Activated CD4-positive, CD25-positive, alpha-beta regulatory T cell treated with anti-CD3 and anti-CD28 coated beads, Interleukin-2, amount 50 U/mL, for 16 hours (primary cell): ENCODE measurements at places on chromosomes 11 and 22.

DNA sequence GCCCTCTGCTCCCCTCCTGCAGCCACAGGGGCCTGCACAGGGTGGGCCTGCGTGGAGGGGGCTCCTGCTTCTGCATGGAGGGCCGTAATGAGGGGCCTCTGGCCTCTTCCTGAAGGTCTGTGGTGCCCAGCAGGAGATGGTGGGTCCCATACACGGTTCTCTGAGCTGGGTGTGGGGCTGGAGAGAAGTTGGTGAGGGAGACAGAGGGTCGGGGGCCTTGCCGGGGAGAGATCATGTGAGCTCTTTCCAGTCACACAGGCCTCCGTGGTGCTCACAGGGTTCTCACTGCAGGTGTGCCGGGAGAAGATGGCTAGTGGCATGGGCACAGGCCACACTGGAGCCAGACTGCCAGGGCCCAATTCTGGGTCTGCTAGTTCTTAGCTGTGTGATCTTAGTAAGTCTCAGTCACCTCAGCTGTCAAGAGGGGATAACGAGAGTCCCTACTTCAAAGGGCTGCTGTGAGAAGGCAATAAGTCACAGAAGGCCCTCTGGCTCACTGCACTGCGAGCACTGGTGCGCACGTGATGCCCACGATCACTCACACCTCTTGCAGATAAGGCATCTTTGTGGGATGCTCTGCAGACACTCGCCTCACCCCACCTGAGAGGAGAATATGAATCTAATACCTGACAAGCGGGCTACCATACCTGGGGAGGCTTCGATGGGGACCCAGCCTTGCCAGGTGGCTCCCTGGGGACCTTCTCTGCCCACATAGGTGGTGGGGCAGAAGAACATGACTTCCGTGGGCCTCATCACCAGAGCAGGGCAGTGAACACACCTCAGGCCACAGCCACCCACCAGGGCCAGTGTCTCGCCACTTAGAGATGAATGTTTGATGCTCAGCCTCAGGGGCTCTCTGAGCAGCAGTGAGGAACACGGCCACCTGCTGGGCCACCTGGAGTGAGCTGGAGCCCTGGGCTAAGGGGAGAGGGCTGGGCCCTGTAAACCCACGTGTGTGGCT lies 14.5 kb downstream of the KCNC1 start:
- DNase-seq = no peak

DNA sequence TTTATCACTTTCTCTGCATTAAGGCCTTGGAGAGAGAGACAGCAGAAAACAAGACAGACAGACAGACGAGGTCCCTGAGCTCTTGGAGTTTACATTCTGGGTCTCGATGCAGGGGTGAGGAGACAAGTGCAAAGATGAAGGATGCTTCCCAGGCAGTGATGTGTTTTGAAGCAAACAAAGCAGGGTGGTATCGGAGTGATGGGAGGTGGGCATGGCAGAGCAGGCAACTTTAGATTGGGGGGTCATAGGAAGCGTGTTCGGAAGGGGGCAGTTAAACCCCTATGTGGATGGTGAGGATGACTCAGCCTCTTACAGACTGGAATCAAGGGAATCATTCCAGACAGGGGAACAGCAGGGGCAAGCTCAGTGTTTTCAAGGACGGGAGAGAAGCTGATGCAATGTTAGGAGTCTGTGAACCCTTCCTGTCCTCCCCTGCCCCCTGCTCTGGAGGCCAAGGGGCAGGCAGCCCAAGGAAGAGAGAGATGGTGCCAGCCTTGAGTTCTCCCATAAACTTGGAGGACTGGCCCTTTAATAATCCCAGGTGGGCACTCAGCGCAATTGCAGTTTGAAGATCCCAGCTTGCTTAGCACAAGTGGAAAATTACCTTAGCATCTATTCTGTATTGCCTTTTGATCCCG lies 180.2 kb downstream of the CHST1 start:
- DNase-seq = no peak

DNA sequence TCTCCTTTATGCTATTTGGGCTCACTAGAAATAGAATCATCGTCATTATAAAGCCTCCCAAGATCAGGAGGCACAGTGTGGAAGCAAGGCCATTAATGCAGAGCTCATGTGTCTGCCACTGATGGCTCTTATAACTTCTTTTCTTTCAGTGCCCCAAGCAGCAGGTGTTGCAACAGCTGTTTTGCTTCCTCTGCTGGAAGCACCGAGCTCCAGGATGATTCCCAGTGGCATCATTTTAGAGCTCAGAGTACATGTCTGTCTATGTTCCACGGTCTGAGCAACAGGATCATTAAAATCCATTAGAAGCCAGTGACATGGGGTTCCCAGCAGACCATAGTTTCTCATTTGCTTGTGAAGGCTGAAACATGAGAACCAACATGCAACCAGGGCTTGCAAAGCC lies 803.0 kb upstream of the FAT3 start:
- no peak for DNase-seq

DNA sequence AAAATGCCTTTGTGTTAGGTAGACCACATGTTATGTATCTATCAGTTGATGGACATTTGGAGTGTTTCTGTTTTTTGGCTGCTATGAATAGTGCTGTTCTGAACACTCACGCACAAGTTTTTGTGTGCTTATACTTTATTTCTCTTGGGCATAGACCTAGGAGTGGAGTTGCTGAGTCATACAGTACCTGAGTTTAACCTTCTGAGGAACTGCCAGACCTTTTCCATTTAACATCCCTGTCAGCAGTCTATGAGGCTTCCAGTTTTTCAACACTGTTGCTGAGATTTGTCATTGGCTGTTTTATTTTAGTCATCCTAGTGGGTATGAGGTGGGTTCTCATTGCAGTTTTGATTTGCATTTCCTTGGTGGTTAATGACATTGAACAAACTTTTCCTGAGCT lies 4.4 kb downstream of the CTTN start:
- DNase-seq = no peak

GRCh38 chr11:104728927-104729326 lies 169.3 kb downstream of the CASP12 start:
- no peak for DNase-seq

DNA sequence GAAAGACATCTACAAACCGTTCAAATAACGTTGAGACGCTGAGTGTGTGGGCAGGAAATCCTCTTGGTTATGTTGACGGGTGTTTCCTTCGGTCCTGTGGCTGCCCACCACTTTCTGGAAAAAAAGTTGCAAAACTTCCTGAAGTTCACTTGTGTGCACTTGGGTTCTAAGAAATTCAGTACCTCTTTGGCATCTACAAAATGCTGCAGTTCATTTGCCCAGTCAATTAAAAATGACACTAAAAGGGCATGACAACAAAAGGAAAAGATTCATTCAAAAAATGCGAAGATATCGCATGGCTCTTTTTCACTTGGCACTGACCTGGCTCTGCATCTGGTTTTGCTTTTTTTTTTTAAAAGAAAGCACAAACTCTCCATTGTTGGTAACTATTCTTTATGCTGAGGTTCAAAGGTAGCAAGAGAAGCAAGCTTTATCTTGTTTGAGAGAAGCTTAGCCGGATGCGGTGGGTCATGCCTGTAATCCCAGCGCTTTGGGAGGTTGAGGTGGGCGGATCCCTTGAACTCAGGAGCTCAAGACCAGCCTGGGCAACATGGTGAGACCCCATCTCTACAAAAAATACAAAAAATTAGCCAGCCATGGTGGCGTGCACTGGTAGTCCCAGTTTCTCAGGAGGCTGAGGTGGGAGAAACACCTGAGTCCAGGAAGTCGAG lies 10.6 kb upstream of the XBP1 start:
- DNase-seq = no peak

DNA sequence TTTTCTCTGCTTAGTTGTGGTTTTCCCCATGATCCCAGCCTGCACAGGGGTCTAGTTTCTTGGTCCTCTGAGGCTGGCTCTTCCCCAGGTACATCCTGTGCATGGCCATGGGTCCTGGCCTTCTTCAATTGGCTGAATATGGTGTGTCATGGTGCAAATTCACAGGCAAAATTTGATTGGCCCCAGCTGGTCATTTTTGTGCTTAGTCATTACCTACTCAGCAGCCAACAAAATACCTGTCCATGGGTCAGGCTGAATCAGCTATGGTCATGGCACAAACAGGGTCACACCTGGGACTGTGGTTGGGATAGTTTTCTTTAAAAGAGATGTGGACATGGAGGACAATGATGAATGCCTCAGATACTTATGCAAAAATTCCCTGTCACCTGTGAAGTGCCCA lies 85.7 kb downstream of the CSNK2A3 start:
- no peak for DNase-seq

DNA sequence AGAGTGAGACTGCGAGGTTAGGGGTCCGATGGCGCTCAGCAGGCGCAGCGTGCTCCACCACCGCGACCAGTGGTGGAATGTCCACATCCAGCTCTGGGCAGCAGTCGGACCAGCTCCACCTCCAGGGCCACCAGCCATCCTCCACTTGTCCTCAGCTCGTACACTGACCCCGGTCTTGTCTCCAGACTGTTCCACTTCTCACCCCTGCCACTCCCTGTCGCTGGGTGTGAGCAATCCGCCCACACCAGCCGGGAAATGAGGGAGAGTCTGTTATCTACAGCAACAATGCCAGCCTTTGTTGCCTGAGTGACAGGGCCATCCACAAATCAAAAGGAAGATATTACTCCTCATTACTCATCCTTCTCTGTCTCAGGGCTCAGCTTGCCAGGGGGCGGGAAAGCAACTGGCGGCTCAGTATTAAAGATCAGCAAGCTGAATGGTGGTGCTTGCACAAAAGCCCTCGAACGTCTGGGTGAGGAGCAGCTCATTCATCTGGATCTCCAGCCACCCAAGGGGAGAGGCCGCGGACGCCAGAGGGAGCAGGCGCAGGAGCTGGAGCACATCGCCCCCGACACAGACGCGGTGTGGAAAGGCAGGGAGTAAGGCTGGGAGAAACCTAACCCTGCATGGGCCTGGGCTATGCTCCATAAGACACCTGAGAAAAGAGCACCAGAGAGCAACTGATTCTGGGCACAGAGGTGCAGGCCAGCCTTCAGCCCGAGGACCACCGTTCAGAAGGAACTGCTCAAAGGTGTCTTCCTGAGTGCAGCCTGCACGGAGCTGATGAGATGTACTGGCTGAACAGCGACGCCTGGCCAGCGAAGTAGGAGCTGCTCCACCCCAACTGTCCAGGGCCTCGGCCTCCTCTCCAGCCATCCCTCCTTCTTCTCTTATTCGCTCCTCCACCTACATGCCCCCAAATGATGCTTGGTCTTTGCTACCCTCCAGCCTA lies 21.9 kb downstream of the IGSF9B start:
- DNase-seq = no peak

DNA sequence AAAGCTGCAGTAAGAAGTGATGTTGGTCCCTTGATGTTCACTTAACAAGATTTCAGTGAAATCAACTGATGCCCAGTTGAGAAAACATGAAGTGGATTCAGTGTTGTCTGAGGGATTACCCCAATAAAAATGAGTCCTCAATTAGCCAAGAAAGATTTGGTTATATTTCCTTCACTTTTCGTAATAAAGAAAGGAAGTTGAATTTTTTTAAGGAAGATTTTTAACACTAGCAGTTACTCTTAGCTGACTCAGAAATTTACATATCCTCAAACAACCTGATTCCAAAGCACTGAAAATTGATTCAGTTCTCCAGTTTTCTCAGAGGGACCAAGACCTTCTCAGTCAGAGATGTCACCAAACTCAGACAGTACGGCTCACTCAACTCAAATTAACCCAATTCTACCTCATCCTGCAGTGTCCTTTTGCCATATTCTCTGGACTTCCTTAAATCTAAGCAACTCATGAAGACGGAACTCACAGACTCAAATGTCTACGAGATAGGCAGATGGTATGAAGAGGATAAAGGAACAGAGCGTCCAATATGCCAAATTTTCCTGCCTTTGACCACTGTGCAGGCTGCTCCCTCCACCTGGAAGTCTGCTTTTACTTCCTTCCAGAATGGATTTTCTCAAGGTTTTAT lies 22.8 kb downstream of the SLC5A4 start:
- no peak for DNase-seq

DNA sequence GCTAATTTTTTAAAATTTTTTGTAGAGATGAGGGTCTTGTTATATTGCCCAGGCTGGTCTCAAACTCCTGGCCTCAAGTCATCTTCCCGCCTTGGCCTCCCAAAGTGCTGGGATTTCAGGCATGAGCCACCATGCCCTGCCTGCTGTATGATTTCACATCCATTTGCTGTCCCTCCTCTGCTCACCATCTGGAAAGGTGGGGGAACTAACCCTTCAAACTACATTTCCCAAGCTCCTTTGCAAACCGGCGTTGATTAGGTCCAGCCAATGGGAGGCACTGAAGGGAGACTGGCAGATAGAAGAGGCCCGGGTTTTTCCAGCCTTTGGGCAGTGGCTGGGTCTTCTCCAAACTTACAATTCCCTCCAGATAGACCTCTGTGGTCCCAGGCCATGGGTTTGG lies 19.3 kb downstream of the RFPL1 start:
- no peak for DNase-seq

GRCh38 chr11:122910775-122911174 lies 28.2 kb downstream of the JHY start:
- no peak for DNase-seq

DNA sequence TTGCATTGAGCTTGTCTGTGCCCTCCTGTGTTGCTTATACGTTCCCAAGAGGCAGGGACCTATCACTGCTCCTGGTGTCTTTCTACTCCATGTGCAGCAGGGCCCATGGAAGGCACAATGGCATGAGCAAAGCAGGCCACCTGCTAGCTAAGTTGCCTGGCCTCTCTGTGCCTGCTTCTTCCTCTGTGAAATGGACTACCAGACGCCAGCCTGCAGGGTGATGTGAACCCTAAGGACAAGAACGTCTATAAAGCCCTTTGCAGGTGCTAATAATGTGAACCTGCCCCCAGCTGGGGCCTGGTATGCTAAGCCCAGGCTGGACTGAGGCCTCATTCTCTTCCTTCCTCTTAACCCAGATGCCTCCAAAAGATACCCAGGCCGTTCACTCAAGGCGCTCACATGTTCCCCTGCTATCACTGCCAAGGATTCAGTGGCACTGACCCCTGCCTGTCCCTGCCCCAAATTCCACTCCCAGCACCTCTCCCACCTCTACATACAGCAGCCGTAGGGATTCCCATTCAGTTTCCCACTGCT lies 4.0 kb downstream of the GUCD1 start:
- no peak for DNase-seq

DNA sequence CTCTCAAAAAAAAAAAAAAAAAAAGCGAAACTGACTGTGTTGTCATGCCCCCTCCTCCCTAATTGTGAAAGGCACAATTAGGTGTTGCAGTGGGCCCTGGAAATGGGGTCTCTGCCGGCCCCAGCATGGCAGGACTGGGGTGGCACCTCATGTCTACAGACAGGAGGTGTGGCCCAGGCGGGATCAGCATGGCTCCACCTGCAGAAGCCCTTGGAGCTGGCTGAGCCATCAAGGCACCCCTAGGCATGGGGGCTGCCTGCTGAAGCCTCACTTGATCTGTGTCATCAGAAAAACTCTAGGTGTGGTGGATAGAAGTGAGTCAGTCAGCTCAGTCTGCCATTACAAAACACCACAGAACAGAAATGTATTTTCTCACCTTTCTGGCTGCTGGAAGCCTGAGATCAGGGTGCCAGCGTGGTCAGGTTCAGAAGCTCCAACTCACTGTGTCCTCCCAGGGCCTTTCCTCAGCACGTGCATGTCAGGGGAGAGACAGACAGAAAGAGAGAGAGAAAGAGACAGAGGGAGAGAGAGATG lies 10.1 kb upstream of the B4GALNT4 start:
- DNase-seq = no peak

- DNase-seq = no peak
These were observed 30.9 kb downstream of the LMO2 start for GRCh38 chr11:33860926-33861325.

- DNase-seq = no peak
These were observed 10.6 kb downstream of the TSPAN32 start for GRCh38 chr11:2312232-2313042.
